ENCODE measurements at places on chromosomes 5 and 9.
A peak's percentile ranks its signal among the peaks of the same experiment; 100 is the strongest.

- DNase-seq: peak; percentile 11
Observed at GRCh38 chr5:35341189-35341588, 110.9 kb upstream of the PRLR start.

- no peak for DNase-seq
Observed at GRCh38 chr5:158209219-158209908, 350.4 kb upstream of the CLINT1 start.

- no peak for DNase-seq
Observed at GRCh38 chr5:113382731-113383130, 52.1 kb downstream of the TSSK1B start.

GRCh38 chr5:164741376-164741775 is 1236.0 kb downstream of the MAT2B start:
- no peak for DNase-seq

Data from activated CD4-positive, alpha-beta T cell treated with anti-CD3 and anti-CD28 coated beads, Interleukin-2, Interleukin-6, amounts not matched to agents 100 ng/mL and 50 ng/mL, durations not matched to agents 16 hours and 8 hours (primary cell).